Renal cortex interstitium (tissue), 15 donors: ENCODE measurements at places on chromosomes 12 and 14.
A peak's percentile ranks its signal among the peaks of the same experiment; 100 is the strongest.

DNA sequence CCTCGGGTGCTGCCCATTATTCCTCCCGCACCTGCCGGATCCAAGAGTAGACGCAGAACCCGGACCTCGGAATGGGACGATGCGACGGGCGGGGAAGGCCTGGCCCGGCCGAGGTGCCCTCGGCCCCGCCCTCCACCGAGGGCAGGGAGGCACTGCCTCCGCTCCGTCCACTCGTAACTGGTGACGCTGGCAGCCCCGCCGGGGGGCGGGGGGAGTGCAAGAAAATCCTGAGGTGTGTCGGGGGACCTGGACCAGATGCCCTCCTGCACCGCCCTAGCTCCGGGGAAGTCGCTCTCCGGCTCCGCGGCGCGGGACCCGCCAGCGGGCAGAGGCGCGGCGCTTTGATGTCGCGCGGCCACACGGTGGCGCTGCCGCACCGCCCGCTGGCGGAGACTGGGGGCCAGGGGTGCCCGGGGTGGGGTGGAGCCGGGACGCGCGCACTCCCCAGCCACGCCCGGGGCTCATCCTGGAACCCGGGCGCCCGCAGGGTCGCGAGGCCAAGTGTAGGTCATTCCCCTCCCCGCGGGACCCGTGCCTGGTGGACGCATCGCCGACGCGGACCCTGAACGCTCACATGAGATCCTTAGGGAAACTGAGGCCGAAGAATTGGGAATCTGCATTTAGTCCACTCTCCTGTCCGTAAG lies 202.8 kb downstream of the TTC8 start:
- DNase-seq, result no peak

- DNase-seq, result peak; percentile 40
These were observed 79.4 kb downstream of the C12orf75 start for GRCh38 chr12:105409801-105410471.

- DNase-seq, result no peak
These were observed 20.7 kb downstream of the GTF2A1 start for GRCh38 chr14:81200054-81200453.

GRCh38 chr14:20798318-20798717 lies 4.3 kb downstream of the RNASE1 start:
- no peak for DNase-seq

- no peak for DNase-seq
These were observed 58.1 kb upstream of the CCND2 start for GRCh38 chr12:4215229-4216186.

GRCh38 chr14:93201155-93201704 lies 5.6 kb downstream of the GON7 start:
- DNase-seq, result no peak

DNA sequence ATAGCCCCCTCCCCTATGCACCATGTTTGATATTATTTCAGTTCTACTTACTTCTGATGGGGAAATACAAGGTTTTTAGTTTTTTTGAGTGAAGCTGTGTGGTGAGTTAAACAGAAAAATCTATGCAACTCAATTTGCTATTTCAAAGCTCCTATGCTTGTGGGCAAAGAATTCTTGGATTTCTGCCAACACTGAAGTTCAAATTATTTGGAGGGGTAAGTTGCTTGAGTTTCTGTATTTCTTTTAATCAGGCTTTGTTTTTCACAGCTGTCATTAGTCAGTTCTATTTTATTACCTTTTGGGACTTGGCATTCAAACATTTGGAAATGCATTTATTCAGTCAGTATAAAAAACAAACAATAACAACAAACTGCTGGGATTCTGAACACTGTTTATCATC lies 407.5 kb upstream of the MGAT4C start:
- no peak for DNase-seq

DNA sequence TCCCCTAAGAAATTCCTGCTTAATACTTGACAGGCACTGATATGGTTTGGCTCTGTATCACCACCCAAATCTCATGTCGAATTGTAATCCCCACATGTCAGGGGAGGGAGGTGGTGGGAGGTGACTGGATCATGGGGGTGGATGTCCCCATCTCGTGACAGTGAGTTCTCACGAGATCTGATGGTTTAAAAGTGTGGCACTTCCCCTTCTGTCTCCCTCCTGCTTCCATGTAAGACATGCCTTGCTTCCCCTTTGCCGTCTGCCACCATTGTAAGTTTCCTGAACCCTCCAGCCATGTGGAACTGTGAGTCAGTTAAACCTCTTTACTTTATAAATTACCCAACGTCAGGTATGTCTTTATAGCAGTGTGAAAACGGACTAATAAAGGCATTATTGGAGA lies 198.0 kb downstream of the FOXN3 start:
- no peak for DNase-seq

DNA sequence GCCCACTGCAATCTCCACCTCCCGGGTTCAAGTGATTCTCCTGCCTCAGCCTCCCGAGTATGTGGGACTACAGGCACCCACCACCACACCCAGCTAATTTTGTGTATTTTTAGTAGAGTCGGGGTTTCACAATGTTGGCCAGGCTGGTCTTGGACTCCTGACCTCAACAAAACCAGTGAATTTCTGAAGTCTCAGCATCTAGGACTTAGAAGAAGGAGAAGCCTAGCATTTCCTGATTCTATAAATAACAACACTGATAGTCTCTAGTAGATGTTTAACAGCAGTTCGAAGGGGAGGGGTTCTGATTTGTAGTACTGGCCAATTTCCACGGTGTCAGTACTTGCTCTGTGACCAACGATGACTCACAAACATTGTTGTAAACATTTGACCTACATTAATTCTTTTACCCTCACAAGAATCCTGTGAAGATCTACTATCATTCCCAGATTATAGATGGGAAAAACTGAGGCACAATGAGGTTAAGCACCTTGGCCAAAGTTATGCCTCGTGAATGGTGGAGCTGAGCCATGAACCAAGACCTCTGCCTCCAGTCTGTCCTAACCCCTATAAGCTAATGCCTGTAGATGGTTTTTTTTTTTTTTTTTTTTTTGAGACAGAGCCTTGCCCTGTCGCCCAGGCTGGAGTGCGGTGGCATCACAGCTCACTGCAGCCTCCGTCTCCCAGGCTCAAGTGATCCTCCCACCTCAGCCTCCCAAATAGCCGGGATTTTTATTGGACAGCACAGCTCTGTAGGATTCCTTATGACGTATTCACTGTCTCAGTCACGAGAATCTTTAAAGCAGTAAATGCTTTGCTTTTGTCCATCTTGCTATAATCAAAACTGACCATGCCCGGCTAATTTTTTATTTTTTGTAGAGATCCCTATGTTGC lies 5.2 kb downstream of the P2RX4 start:
- DNase-seq, result no peak

- no peak for DNase-seq
These were observed 8.5 kb downstream of the LRTM2 start for GRCh38 chr12:1828856-1829255.

GRCh38 chr12:48990552-48990951 lies 8.6 kb downstream of the DDN start:
- DNase-seq, result no peak

GRCh38 chr14:74382231-74382630 lies 34.0 kb downstream of the VRTN start:
- no peak for DNase-seq

- DNase-seq, result no peak
These were observed at the start of gene PTMS for GRCh38 chr12:6765634-6766581. PTMS (plus strand) TSS chr12:6766363; CDS start chr12:6766706, 343 bp downstream.

DNA sequence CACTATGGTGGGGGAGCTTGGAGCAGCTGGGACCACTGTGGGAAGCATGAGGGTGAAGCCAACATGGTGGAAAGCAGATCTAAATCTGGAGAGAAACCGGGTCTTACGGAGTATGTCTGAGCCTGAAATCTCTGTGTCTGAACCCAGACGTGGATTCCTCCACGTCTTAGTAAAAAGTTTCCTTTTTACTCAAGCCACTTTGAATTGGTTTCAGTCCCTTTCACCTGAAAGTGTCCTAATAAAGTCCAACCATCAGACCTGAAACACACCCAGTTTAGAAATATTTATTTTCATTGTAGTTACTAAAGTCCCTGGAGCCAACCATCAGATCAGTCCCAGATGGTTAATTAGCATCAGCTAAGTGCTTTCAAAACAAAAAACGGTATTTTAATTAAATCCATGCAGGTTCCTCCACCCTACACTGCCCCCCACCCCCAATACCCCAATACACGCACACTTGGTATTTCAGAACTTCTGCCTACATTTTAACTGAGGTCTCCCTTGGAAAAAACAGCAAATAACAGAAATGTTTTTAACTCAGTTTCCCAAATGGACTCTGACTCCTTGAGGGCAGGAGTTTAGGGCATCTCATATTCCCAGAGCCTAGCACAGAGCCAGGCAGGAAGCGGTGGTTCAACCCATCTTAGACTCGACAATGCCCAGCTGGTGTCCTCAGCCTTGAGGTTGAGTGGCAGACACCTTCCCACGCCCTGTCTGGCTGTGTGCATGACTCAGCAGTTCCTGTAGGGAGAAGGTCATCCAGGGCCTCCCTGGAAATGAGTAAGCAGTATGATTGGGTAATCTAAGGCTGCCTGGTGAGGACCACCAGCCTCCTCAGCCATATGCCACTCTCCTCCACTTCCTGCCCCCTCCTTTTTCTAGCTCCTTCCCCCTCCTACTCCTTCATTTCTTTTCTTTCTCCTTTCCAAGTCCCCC lies 175.8 kb downstream of the TTC8 start:
- DNase-seq, result no peak

GRCh38 chr14:24372701-24373416 lies 4.9 kb downstream of the NFATC4 start:
- no peak for DNase-seq

- no peak for DNase-seq
These were observed 7.6 kb downstream of the TECPR2 start for GRCh38 chr14:102370305-102370809.

DNA sequence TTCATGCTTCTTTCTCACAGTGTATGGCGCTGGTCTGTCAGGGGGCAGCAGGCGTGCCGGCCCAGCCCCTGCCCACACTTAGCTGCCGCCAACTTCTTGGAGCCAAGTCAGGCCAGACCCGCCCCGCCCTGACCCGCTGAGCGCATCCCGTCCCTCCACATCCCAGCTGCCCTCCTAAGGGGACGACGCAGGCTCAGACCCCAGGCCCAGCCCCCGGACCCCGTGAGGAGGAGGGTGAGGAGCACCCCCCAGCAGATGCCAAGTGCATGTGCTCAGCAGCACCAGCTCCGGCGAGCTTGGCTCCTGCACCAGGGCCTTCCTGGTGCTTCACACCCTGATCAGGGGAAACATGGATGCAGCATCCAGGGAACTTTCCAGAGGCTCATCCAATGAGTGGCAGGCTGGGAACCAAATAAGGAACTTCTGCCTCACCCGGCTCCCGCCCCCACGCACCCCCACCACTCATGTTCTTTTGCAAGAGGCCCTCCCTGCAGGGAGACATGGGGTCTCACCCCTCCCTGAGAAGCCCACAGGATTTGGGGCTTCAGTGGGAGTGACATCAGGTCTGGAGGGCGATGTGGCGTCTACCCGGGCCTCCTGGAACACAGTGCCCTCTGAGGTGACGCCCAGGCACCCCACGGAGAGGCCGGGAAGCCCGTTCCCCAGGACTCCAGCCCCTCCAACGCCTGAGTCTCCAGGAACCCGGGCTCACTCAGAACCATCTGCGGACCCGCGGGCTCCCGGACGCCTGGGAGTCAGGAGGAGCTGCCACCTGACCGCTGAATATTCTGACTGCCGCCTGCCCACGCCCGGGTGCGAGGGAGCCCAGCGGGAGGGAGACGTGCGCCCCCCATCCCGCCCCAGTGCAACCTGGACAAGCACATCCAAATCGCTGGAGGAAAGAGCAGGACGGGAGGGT lies 70.0 kb upstream of the GALNT9 start:
- no peak for DNase-seq

DNA sequence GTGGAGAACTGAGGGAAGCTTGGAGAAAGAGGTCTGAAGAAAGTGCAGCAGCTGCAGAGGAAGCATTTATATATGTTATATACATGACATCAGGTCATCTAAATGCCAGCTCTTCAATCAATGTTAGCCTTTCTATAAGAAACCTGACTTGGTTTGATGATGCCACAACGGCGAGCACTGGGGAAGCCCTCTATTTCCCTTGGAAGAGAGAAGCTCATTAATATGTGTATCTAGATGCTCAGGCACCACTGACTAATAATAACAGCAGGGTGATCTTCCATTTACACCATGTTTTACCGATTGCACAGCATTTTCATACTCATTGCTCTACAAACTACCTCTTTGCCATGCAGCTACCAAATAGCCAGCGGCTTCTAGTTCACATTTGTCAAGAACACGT lies 811 bp downstream of the ACYP1 start:
- no peak for DNase-seq

- DNase-seq, result no peak
These were observed 29.0 kb upstream of the AKAP6 start for GRCh38 chr14:32300136-32300535.

- DNase-seq, result no peak
These were observed 9.7 kb upstream of the IFI27 start for GRCh38 chr14:94100847-94101246.

DNA sequence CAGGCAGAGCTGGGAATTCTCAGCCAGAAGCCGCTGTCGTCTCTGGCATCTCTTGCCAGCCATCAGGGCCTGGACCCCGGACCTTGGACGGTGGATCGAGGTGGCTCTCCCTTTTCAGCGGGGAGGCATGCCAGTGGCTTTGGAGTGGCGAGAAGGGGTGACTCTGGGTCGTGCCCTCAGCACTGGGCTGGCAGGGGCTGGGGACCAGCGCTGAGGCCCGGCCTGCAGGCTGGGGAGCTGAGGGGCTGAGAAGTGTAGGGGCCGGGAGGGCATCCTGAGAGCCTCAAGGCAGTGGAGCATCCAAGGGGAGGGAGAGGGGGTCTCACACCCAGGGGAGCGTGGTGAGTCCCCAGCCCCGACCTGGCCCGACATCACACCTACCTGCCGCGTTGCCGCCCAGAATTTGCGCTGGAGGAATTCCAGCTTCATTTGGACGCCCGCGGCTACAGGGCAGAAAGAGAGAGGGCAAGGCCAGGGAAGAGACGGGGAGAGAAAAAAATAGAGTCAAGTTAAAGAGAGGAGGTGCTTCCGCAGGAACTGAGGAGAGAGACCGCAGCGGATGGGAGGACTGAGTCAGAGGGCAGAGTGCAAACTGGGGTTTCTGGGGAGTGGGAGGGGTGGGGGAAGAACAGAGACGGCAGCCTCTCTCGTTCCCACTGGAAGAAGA lies 9.0 kb upstream of the LRTM2 start:
- DNase-seq, result no peak

DNA sequence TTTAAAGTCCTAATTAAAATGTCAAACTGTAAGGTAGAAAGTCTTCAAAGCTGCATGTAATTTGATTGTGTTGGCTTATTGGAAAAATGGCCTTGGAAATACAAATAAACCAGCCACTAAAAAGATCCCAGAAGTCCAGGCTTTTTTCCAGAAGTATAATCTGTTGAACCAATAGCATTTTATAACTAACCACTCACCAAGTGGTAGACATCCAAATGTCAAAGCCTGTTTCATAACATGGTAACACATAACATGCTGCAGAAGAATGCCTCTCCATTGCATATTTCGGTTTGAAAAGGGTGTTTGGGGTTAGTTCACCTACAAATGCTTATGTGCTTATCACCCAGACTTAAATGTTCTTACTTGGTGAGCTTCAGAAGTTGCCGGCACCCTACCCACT lies 183.7 kb upstream of the DIO2 start:
- no peak for DNase-seq

DNA sequence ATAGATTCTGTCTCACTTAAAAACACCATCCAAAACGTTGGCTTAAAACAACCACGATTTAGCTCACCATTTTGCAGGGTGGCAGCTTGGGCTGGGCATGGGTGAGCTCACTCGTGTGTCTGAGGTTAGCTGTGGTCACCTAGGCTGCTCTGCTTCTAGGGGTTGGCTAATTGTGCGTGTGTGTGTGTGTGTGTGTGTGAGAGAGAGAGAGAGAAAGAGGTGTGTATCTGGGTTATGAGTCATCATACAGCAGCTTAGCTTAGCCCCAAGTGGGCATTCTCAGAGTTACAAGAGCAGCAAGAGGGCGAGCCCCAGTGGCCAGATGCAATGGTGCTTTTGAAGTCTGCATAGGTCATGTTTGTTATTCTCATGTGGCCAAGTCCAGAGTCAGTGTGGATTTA lies 6.0 kb downstream of the FBXW8 start:
- no peak for DNase-seq
